ENCODE measurements at places on chromosomes 5 and 9.
A peak's percentile ranks its signal among the peaks of the same experiment; 100 is the strongest.

DNA sequence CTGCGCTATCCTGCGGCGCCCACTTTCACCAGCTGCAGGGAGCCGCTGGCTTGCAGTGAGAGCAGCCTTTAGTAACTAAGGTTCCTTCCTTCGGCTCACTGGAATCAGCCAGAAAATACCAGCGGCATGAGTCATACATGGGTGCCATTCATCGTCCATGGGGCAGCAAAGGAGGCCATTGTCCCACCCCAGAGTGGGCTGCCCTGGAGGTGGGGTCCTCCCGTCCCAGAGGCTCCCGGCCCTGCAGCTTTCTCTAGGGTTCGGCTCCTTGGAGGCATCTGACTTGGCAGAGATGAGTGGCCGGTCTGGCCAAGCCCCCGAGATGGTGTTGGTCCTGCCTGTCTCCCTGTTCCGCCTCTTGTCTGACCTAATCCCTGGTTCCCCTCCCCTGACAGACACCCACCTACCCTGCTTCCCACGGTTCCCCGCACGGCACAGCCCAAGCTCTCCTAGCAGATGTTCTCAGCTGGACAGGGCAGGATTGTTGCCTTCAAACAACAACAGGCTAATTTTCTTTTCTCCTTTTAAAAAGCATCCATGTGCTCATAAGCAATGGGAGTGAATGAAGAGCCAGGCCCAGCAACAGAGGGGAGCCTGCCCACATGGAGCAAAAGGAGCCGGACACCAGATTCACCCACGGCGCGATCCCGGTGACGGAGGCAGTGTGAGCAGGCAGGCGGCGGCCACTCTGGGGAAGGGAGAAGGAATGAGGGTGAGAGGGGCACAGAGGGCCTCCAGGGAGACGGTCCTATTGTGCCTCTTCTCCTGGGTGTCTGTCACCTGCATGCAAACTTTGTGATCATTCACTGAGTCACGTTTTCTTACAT, 97.0 kb upstream of the COL5A1 start:
- no peak for ATAC-seq

GRCh38 chr9:109283012-109283411, 37.8 kb downstream of the EPB41L4B start:
- no peak for ATAC-seq

DNA sequence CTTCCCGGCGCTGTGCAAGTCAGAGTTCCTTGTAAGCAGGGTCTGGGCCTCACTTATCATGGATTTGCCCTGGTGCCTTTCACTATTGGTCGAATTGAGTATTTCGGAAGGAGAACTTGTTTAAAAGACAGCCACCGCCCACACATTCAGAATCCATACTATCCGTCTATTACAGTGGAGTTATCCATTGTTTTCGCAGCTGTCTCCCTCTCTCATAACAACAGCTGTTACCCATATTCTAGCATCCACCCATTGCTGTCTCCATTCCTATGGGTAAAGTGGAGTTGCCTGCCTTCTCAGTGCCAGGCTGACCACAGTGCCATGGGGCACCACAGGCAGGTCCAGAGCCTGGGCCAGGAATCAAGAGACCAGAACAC, 20.2 kb downstream of the FAXDC2 start:
- ATAC-seq, result no peak

DNA sequence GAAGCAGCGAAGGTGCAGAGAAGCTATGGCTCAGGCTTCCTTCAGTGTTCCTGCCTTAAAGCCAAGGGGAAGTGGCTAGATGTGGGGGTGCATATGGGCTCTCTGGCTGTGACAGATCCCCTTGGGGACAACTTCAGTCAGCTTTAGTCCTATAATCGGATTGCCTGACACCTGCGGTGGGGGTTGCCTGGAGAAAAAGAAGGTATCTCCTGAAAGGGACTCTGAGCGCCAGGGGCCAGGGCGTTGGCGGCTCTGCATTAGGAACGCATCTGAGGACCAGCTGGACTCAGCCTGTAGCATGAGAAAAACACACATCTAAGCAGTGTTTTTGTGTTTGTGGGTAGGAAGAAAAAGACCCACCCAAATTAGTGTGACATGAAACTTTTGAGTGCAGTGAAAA, 84.3 kb upstream of the OTULINL start:
- ATAC-seq, result no peak

- no peak for ATAC-seq
Measured at GRCh38 chr9:4680173-4680525, 780 bp downstream of the CDC37L1 start.

DNA sequence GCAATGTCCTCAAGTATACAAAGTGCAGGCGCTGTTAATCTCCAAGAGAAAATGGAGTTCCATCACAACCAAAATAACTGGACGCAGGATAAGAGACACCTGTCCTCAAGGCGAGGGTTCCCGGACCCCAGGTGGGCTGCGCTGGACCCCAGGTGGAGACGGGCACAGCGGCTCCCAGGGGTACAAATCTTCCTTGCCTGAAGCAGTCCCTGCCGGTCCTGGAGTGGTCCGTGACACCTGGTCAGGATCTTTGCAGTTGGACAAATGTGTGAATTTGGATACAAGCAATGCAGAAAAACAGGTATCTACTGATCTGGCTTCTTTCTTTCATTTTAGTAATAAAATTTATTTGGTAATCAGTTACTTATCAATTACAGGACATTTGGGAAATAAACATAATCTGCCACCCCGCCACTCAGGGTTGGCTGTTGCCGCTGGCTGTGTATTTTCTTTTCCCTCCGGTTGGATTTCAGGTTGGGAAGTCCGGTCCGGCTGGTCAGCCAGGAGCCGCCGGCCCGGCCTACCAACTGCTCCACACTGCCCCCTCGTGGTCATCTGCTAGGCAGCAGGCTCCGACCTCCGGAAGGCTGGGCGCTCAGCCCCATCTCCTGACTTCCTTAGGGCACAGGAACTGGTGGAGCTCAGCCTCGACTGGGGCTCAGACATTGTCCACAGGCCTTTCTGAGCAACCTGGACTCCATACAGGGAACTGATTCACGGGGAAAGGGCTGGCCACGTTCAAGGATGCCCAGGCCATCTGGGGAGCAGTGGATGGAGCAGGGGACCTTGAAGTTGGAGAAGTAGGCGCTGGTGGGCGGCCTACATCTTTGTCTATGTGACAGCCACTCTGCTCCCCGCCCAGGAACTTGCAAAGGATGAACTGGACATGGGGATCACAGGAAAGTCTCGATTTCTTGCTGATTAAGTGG, 43.4 kb downstream of the NXNL2 start:
- peak; percentile 58 for ATAC-seq

DNA sequence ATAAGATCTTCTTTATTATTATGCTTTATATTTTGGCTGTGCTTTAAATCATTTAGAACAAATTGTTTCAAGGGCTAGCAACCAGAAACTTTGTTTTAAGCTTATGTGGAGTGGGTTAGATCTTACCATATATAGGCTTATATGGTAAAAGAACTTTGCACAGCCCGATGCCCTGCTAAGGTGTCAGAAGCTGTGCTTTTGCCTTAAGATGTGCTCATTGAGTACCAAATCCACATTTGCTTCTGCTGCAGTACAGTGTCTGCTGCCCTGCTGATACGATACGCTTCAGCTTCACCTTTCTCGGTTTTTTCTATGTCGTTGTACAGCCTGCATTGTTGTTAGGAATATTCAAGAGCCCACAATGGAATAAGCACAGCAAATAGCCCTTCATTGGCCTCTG, 34.8 kb downstream of the CD180 start:
- no peak for ATAC-seq

DNA sequence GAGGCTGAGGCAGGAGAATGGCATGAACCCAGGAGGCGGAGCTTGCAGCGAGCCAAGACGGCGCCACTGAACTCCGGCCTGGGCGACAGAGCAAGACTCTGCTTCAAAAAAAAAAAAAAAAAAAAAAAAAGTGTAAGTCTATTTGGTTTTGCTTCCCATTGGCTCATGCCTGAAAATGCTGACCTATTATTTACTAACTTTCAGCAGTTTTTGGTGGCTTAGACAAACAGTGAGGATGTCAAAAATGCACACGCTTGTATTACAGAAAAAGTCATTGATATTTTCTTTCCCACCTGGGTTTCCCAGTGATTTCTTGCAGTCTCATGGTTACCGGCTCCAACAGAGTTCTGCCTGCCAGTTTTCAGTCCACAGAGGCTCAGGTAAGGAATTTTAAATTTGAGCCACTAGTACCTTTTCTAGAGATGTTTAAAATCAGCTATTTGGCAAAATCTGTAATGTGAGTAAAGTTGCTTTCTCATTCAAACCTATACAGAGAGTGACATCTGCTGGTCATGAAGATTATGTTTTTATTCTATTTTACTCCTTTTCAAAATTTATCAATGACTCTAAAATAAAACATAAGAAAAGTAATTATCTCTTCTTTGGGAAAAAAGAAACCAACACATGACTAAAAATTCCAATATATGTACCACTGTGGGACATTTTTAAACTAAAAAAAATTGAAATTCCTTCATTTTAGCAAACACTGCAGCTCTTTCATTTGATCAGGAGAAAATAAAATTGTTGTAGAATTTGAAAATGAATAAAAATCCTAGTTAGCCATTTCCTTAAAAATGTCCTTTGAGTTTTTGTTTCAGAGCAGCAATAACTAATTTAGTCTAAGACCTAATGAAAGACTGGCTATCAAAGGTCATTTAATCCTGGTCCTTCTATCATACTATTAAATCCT, 8.8 kb downstream of the FAM200C start:
- ATAC-seq, result no peak

DNA sequence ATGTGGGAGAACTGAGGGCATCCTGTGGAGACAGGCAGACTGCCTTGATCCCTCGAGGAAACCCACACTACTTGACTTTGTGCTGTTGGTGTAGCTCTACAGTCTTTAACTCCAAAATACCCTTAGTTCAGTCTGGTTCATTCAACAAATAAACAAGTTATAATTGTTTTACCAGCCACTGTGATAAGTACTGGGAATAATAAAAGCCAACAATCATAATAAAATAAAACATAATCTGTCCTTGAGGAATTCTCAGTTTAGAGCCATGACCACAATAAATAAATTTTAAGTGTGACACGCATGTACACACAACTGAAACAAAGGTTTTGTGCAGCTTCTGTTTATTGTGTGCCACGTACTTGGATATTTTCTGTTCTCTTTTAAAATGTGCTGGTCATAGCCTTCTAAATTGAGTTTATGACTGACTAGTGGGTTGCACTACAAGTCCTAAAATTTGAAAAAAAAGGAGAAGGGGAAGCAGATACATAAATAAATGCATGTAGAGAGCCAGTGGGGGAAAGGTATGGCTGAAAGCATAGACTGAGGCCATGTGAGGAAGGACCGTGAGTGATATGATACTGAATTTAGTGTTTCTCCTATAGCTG, 6.2 kb upstream of the SCAMP1 start:
- ATAC-seq, result no peak

DNA sequence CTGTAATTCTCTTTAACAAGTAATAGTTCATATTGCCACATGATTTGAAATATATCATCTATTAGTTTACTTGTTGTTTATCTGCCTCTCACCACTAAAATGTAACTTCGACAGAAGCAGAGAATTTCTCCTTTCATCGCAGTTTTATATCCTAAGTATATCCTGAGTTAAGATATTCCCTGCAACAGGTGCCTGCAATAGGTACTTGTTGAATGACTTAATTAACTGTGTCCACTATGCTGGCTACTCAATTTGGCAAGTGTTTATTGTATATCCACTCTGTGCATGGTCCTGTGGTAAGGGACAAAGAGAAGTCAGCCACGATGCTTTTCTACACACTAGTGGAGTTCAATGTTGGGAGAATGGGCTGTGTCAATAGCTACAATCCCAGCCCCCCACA, 108.5 kb downstream of the PSAT1 start:
- ATAC-seq, result no peak

GRCh38 chr9:92978345-92978875, 31.1 kb downstream of the FGD3 start:
- no peak for ATAC-seq

DNA sequence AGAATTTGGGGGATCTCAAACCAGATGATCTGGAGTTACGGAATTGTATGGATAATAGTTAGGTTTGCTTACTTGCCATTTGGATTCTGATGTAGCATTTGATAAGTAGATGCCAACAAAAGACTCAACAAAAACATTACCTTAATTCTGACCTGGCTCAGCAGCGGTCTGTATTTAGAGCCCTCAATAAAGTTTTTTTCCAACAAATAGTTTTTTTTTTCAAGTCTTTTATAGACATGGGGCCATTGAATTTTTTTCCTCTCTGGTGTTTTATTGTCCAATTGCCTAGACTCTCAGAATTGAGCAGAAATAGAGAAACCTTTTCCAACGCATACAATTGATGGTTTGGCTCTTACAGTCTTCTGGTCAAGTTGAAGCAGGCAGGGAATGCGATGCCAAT, 192.8 kb upstream of the GAS1 start:
- ATAC-seq, result no peak

DNA sequence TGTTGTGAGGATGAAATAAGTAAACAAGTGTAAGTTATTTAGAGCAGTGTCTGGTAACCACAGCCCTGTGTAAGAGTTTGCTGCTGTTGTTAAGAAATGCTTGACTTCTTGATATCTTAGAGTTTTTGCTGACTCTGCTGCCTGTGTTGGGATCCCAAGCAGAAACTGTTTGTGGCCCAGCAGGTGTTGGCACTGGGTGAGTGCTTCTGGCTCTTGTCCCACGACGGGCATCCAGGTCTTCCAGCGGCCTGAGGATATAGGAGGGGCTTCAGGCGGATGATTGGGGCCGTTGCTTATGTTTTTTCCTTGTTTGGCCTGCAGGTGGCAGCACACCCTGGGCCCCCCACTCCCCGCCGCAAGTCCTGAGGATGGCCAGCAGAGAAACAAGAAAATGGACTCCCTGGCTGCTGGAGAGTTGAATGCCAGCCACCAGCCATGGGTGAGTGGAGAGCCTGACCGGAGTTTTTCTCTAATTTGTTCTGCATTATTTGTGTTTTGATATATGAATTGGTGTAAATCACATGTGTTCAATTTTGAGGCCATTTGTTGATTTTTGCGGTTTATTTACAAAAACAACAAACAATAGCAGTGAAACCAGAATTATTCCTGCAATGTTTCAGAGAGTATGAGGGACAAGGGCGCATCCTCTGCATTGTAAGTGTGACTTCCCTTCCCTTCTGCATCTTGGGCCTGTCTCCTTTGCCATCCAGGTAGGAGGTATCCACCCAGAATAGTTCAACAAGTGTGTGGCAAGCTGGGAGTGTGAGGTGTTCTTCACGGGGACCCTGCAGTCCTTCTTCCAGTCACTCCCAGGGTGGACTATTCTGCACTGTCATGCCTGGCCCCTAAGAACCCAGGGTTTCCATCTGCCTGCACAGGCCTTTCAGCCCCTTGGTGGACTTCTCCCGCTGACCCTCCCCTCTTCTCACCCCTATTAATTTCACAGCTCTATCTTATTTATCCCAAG, 50.3 kb downstream of the SLC22A5 start:
- ATAC-seq, result peak; percentile 57

- ATAC-seq, result no peak
Measured at GRCh38 chr5:1565737-1566734, 42.3 kb upstream of the LPCAT1 start.

DNA sequence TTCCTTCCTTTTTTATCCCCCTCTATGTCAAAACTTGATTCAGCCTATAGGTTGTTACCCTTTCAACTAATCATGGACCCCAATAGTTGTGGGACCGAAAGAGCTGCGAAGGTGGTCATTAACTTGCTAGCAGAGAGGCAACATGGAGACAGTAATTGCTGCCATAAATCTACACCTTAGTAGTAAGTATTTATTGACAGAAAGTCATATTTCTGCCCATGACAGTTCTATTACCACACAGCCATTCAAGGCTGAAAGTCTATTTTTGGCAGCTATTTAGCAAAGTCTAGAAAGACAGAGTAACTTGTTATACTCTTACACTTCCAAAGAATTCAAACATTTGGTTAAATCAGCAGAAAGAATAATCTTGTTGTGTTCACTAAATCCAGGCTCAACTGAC, 236.2 kb downstream of the PRELID2 start:
- no peak for ATAC-seq
